NCI-H187 (cell line): ENCODE measurements at places on chromosomes 3 and 15.

DNA sequence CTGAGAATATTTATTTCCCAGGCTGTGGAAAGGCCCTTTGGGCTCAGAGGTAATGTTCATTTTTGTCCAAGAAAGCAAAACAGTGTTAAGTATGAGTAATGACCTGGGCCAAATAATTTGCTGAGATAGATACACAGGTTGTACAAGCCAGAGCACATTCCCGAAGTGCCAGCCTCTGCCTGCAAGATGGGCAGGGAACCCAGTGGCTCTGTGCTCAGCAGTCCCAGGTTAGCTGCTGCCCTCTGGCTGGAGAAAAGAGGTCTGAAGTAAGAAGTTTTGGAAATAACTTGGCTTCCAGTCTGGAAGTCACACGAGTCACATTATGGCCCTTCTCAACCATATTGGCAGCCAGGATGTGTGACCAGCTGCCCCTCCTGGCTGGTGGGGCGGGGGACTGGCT, 20.2 kb downstream of the MYZAP start:
- no peak for DNase-seq

- peak; percentile 32 for DNase-seq
Observed at GRCh38 chr15:70488002-70488605, 275.3 kb downstream of the UACA start.

GRCh38 chr15:43749690-43750345, 3.6 kb downstream of the PDIA3 start:
- DNase-seq: no peak

- no peak for DNase-seq
Observed at GRCh38 chr15:66588537-66588936, 22.7 kb upstream of the LCTL start.

GRCh38 chr3:90031121-90031520, 923.7 kb downstream of the EPHA3 start:
- no peak for DNase-seq

GRCh38 chr3:149368674-149369497, 8.6 kb downstream of the TM4SF1 start:
- no peak for DNase-seq

GRCh38 chr15:36696196-36696595, 116.8 kb downstream of the CDIN1 start:
- no peak for DNase-seq

- DNase-seq: no peak
Observed at GRCh38 chr15:36053746-36054145, 507.8 kb upstream of the DPH6 start.

GRCh38 chr3:193734737-193735366, 141.8 kb downstream of the OPA1 start:
- DNase-seq: no peak

DNA sequence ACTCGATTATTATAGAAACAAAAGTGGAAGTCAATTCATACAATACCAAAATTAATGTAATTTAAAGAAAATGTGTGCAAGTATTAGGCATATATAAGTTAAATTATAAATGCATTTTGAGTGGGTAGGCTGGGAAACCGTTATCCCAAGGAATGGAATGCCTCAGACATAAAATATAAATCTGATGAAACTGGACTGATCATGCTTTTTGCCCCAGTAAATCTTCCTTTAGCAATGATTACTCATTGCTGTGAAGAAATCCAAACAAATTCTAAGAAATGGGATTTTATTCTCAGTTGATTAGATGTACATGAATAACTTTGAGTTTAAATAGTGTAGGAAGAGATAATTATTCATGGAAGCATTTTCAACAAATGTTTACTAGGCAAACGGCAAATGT, 185.5 kb upstream of the KCNMB2 start:
- DNase-seq: no peak

GRCh38 chr15:41504751-41505492, 8.7 kb downstream of the LTK start:
- DNase-seq: no peak

DNA sequence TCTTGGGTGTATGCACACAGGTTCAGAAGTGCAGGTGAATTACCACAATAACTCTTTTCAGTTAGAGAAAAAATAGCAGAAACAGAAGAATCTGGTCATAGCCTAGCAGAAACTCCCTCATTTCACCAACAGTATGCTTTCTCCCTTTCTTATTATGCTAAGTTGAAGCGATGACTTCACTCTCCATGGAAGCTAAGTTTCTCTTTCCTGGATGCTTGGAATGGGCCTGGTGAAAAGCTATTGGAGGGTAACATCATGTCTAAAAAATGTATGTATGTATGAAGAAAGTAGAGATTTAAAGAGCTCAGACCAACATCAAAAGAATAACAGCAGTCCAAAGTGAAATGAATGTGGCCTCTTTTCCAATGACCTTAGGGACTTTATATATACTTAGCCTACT, 145.5 kb downstream of the TIGIT start:
- DNase-seq: no peak

- DNase-seq: no peak
Observed at GRCh38 chr3:45537970-45538640, 56.4 kb upstream of the LIMD1 start.

DNA sequence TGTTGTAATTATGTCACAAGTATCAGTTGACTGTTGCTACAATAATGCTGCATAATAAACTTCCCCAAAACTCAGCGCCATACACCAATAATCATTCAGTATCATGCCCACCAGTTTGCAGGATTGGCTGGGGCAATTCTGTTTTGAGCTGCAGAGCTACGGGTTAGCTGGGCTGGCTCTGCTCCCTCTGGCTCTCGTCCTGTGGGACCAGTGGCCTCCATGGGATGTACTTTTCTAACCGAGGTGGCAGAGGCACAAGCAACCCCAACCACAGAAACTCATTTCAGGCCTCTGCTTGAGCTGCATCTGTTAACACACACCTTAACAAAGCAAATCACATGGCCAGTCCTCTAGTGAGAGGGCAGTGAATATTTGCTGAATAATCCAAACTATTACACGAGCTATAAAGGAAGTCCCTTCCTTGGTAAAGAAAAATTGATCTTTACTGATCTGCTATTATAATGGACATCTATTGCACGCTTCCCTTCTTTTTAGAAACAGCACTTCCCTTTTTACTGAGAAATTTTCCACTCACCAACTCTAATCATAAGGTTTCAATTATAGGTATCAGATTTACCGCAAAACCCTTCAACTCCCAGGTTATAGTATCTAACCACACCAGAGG, 10.9 kb upstream of the BCL2A1 start:
- no peak for DNase-seq

GRCh38 chr3:98843266-98843959, 58.1 kb downstream of the DCBLD2 start:
- no peak for DNase-seq

DNA sequence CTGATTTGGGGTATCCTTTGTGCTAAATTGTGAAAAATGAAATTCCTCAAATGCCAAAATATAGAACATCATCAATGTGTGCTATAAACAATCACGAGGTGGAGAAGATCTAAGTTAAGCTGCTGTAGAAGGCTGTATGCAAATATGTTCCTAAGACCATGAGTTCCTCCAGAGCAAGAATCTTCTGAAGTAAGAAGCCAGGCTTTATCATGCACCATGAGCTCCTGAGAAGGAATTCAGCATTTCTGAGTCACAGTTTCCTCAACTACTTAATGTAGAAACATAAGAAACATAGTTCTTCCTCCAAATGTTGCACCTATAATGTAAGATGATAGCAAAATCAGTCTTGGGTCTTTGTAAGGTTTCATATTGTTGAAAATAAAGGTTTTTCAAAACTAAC, 241.7 kb upstream of the MDFIC2 start:
- DNase-seq: no peak

DNA sequence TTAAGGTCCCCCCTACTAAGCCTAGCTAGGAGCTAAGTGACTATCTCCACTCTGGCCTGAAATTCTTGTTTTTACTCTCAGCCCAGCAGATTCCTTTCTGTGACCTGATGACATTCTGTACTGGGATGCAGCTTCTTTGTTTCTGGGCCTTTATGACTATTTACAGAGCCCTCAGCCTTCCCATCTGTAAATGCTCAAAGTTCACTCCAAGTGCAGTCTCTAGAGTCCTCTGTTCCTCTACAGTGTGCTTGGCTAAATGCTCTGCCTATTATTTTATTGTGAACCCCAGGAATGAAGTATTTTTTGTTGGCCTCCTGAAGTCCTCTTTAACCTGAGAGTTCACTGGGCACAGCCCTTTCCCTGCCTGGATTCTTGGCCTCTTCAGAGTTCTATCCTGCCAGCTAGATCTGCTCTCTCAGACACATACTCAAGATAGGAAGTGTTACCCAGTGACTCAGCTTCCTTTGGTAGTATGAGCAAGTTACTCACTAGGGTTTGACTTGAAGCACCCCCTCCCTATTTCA, 278.1 kb upstream of the P2RY1 start:
- DNase-seq: no peak

- no peak for DNase-seq
Observed at GRCh38 chr3:193879864-193880242, 256.1 kb upstream of the HES1 start.

DNA sequence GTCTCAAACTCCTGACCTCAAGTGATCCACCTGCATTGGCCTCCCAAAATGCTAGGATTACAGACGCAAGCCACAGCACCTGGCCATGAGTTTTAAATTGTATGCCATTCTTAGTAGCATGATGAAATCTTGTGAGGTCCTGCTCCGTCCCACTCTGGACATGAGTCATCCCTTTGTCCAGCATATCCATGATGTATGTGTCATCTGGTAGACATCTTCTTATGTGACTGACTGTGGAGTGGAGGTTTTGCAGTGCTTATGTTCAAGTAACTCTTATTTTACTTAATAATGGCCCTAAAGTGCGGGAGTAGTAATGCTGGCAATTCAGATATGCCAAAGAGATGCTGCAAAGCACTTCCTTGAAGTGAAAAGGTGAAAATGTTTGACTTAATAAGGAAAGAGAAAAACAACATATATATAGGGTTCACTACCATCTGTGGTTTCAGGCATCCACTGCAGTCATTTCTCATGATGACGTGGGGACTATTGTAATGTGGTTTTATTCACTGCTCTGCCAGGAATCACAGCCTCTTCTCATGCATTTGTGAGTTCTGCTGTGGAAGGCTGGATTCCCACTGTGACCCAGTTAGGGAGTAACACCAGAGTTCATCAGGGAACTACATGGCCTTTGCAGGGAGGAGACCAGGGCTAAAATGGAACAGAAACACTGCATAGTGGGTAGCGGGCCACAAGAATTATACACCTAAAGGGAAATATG, 204.6 kb upstream of the STRIT1 start:
- DNase-seq: no peak

GRCh38 chr15:25054943-25055342, 100.2 kb downstream of the SNRPN start:
- DNase-seq: no peak

DNA sequence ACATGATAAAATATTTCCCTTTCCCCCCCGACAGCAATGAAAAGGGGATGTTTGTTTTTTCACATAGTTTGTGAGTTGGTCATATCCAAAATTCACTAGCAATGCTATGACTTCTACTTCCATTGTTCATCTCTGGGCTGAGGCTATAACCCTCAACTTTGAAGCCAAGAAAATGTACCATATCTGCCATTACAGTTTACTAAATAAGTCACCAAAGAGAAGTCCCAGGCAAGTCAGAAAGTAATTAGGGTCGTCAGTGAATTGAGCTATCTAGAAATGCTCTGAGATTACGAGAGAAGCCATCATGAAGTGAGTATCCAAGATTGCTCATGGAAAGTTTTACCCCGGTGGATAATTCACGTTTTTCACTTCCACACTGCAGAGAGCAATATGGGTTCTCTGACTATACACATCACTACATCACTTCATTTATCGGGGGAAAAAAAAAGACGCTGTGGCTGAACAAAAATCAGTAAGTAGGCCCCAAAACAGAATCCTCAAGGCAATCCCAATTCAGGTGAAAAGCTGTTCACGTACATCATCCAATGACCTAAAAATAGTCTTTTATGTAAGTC, 1.4 kb downstream of the PEAK1 start:
- no peak for DNase-seq

- DNase-seq: no peak
Observed at GRCh38 chr3:152458376-152459117, 189.8 kb downstream of the MBNL1 start.

GRCh38 chr3:178669758-178670157, 133.5 kb downstream of the KCNMB2 start:
- DNase-seq: no peak

GRCh38 chr3:100002599-100003350, 111.5 kb downstream of the FILIP1L start:
- DNase-seq: no peak

- DNase-seq: no peak
Observed at GRCh38 chr15:31463521-31464102, 137.0 kb downstream of the KLF13 start.

DNA sequence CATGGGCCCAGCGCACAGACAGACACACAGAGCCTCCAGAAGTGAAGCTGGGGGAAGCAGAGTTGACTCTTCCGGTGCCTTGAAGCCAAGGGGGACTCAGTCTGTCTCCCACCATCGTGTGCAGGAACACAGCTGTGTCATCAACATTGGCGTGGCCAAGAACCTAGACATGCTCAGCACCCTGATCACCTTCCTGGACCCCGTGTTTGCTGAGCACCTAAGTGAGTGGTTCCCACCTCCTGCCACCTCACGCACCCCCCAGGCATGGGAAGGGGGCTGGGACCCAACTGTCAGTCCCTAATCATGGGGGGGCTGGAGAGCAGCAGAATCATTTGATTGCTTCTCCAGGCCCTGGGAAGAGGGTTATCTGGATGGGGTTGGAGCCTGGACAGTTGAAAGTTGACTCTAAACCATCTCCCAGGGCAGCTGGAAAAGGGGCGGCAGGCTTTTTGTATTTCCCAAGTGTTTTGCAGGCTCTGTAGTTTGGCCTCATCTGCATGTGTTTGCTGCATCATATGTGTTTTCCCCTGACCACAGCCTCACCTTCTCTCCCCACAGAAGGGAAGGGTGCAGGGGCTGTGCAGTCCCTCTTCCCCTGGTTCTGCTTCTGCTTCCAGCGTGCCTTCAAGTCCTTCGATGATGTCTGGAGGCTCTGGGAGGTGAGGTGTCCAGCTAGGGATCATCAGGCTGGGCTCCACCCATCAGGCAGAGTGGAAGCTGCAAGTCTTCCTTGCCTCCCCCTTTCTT, 12.8 kb downstream of the TBC1D21 start:
- DNase-seq: no peak

- DNase-seq: no peak
Observed at GRCh38 chr15:68599560-68600071, 20.8 kb downstream of the CORO2B start.

GRCh38 chr3:79012530-79012913, 755.3 kb downstream of the ROBO1 start:
- DNase-seq: no peak

DNA sequence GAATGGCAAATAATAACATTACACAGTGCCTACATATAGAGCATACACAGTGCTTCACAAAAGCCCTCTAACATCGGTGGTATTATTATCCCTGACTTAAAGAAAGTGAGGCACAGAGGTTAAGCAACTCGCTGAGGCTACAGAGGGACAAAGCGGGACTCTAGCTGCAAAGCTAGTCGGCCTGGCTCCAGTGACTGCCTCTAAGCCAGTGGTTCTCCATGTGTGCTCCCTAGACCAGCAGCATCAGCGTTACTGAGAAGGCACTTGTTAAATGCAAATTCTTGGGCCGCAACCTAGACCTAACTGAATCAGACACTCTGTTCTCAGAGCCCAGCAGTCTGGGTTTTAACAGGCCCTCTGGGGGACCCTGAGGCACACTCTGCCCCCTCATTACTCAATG, 33.1 kb upstream of the LIPC start:
- DNase-seq: no peak

- no peak for DNase-seq
Observed at GRCh38 chr3:93992207-93992606, 12.3 kb downstream of the ARL13B start.

GRCh38 chr3:76669322-76669721, 370.6 kb upstream of the ROBO2 start:
- DNase-seq: no peak
